ENCODE measurements at places on chromosomes 7 and 10.

DNA sequence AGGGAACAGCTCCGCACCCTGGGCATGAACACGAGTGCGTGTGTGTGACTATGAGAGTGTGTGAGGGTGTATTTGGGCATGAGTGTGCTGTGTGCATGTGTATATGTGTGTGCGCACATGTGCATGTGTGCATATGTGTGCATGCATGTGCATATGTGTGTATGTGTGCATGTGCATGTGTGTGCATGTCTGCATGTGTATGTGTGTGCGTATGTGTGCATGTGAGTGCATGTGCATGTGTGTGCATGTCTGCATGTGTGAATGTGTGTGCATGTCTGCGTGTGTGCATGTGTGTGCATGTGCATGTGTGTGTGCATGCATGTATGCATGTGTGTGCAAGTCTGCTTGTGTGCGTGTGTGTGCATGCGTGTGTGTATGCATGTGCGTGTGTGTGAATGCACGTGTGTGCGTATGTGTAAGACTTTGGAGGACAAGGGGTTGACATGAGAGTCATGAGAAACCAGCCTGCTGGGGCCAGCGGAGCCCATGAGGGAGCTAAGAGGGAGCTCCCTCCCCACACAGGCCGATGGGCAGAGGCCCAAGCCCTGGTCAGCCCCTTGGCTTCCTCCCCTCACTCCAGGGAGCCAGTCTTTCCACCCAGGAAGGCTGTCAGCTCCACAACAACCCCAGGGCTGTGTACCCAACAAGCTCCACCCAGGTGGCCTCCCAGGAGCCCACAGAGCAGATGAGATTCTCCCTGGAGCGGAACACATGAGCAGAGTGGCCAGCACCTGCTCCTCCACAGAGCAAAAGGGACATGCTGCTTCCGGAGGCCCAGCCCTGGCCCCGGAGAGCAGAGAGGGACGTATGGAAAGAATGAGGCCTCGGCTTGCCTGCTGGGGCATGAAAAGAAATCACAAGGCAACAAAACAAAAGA lies 142.5 kb upstream of the PPP2R2D start:
- no peak for DNase-seq

DNA sequence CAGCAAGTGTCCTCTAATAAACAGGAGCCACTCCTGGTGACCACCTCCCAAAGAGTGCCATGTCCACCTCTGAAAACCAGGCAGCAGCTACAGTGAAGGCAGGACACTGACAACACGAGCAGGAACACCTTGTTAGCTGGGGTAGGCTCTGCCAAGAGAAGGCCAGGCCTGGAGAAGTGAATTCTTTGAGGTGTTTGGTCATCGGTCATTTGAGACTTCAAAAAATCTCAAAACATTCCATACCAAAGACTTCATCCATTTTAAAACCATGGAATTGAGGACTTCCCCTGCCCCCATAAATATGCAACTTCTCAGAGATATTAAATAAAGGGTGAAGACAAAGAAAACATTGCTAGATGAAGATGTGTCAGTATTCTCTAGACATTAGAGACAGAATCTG lies 28.4 kb upstream of the OPALIN start:
- no peak for DNase-seq

GRCh38 chr7:94420328-94420727 lies 25.6 kb downstream of the COL1A2 start:
- no peak for DNase-seq

DNA sequence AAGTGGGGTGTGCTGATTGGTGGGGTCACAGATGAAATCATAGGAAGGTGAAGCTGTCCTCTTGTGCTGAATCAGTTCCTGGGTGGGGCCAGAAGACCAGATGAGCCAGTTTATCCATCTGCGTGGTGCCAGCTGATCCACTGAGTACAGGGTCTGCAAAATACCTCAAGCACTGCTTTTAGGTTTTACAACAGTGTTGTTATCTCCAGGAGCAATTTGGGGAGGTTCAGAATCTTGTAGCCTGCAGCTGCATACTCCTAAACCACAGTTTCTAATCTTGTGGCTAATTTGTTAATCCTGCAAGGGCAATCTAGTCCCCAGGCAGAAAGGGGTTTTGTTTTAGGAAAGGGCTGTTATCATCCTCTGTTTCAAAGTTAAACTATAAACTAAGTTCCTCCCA lies 17.0 kb upstream of the IFRD1 start:
- DNase-seq = no peak

- DNase-seq = no peak
Measured at GRCh38 chr7:38855867-38856266, 53.1 kb downstream of the VPS41 start.

- DNase-seq = no peak
Measured at GRCh38 chr7:82235713-82236112, 207.9 kb downstream of the CACNA2D1 start.

Data from activated CD4-positive, alpha-beta T cell treated with anti-CD3 and anti-CD28 coated beads, Interleukin-10, Interleukin-2, amounts not matched to agents 100 ng/mL and 50 ng/mL, durations not matched to agents 16 hours and 8 hours (primary cell).